Endothelial cell (in vitro differentiated cells): ENCODE measurements at places on chromosomes 5 and 9.

DNA sequence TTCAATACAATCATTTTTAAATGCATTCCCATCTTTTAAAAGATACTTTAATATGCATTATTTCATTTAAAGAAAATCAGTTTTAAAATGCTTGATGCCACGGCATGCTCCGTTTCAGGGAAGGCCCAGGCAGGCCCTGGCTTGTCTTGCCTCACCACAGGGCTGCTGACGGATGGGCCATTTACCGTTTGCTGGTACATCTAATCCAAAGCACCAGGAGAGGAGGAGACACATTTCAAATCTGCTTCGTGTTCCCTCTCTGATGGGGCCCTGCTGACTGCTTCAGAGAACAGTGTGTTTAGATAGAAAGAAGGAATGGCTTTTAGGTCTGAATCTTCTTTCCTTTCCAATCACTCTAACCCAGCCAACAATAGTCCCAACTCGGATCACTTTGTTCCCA, 185.2 kb downstream of the DCP2 start:
- no peak for DNase-seq

DNA sequence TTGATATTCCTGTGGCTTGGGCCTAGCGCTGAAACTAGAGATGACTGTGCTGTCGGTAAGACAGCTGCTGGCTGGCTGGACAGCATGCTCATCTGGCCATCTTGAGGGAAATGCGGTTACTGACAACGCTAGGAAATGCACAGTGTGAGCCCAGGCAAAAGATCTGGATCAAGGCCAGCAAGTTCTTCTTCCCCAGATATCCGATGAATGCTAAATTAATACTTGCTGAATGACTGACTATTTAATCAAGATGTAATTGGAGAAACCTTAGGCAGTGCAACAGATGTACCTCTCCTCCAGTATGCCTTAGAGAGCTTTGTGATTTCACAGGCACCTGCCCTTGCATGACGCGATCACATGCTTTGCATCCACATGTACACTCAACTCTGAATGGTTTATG, 659.1 kb downstream of the EFNA5 start:
- no peak for DNase-seq

GRCh38 chr5:165607026-165607425, 2101.6 kb downstream of the MAT2B start:
- no peak for DNase-seq

DNA sequence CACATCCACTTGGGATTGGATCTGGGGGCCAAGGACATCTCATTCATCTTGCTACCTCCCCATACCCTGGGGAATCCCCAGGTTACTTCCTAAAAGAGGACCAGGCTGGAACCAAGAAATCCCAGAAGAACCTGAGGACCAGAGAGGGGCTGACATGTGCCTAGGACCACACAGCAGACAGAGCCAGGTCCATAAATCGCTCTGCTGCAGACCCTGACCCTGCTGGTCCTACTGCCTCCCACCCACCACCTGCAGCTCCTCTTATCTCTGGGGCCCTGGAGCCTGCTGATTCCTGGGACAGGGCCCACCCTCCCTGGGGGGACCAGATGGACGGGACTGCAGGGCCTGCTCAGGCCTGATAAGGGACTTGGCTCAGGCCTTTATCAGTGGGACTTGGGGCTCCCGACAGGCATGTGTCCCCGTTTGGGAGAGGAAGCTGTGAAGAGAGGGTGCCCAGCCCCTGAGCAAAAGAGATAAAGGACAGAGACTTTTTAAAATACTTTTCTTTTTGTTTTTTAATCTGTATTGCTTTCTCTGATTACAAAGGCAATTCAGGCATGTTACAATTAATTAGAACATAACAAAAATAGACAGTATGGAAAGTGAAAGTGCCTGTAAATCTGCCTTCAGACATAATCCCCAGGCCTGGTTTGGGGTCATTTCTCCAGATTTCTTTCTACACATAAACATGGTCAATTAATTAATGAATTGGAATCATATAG, 101.3 kb upstream of the LARP1 start:
- no peak for DNase-seq

GRCh38 chr9:76292246-76292645, 102.0 kb downstream of the RFK start:
- no peak for DNase-seq

- DNase-seq: no peak
These were observed 177.4 kb downstream of the NSG2 start for GRCh38 chr5:174222891-174223290.

GRCh38 chr5:67004730-67005350, 191.8 kb downstream of the CD180 start:
- DNase-seq: no peak

GRCh38 chr9:90834828-90835595, 33.4 kb downstream of the SYK start:
- DNase-seq: no peak

- DNase-seq: no peak
These were observed 28.0 kb downstream of the NCS1 start for GRCh38 chr9:130200038-130200849.

DNA sequence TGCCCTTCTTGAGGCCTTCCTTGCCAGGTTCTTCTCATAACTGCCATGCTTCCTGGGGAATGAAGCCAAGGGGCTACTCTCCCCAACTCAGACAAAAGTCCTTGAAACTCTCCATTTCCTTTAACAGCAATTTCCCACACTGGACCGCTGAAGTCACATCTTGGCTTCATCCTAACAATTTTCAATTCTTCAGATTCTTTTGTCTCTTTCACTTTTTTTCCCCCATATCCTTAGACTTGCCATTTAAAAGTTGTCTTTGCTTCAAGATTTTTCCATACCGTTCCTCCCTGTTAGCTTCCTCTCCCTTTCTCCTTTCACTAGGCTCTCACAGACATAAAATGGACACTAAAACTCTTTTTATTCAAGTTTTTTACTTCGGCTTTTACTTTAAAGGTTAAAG, 93.1 kb upstream of the ITGA1 start:
- no peak for DNase-seq

GRCh38 chr5:64163135-64163534, 2.5 kb upstream of the RNF180 start:
- DNase-seq: no peak

GRCh38 chr9:69785757-69786156, 25.9 kb upstream of the PTAR1 start:
- no peak for DNase-seq

GRCh38 chr9:116692616-116693015, 5.5 kb downstream of the TRIM32 start:
- DNase-seq: no peak

DNA sequence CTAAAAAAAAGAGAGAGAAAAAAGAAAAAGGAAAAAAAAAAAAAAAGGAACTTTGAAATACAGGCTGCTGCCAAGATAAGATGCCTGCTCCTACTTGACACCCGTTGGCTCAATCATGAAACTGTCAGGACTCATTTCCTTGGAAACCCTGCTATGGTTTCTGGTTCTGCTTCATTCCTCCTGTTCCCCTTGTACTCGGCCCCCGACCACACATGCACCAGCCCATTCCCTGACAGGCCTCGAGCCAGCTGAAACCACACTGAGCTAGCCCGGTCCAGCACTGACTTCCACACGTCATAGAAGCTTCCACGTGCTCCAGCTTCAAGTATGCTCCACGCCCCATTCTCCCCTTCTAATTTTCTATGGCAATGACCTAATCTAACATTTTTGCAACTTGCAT, 93.2 kb downstream of the MYO10 start:
- DNase-seq: no peak

GRCh38 chr9:137556069-137556838, 4.6 kb downstream of the MRPL41 start:
- DNase-seq: no peak

DNA sequence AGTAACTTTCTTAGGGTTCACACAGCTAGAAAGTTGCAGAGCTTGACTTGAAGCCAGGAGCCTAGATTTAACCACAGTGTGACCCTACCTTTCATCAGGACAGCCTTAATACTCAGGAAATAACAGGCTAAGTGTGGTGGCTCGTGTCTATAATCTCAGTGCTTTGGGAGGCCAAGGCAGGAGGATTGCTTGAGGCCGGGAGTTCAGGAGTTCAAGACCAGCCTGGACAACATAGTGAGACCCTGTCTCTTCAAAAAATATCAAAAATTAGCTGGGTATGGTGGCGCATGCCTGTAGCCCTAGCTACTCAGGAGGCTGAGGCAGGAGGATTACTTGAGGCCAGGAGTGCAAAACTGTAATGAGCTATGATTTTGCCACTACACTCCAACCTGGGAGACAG, 681.1 kb downstream of the MAT2B start:
- DNase-seq: no peak

DNA sequence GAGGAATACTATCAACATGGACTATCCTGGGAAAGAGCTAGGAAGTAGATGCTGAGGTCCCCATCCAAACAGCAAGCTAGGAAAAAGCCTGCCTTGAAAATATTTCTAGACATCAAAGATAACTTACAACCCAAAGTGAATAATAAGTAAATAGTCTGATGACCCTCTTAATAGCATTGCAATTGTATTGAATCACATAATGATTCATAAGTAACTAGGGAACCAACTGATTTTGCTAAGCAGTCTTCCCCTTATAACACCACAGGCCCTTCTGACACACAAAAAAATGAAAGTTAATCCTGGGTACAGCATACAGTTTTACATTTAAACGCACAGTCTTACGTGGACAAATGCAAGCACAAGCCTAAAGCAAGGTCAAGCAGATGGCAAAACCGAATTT, 199.3 kb downstream of the RFK start:
- DNase-seq: no peak

DNA sequence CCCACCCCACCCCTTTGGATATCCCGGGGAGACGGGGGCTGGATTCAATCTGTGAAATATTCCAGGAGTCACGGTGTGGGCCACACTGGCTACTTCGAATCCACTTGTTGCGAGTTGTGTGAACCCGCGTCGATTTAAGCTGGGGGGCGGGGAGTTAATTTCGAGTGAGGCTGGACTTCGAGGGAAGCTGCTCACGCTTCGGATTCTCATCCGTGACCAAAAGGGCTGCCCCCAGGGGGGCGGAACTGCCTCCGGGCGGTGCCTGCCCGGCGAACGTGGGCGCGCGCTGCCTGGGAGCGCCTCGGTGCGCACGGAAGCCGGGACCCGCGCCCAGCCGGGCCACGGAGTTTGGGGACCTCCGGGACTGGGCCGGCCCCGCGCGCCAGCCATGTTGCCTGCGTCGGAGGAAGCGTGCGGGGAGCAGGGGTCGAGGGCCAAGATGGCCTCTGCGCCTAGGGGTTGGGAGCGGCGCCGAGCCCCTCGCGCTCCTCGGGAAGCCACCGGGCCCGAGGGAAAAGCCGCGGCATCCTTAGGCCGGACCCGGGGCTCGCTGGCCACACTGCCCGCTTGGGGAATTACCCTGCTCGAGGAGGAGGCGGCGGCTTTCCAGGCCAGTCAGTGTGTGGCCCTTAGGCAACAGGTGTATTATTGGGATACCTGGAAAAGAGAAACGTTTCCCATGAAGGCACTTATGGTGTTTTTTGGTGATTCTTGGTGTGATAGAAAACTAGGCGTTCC, 975 bp downstream of the OCLN start:
- DNase-seq: peak; percentile 38

DNA sequence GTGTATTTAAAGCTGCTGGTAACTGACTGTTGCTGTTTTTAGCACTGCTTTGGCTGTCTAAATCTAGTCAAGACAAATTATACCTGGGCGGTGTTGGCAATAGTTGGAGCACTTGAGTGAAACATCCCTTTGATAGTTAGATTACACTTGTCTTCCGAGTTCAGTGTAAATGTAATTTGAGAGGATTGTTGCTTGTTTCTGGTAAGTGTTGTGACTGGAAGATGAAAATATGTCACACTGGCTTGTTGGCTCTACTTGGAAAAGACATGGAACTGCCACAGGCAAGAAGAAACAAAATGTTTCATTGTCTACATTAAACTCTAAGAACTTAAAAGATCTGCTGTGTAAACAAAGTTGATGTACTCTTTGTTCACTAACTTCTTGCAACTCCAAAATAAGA, 49.2 kb upstream of the PTPRD start:
- no peak for DNase-seq

DNA sequence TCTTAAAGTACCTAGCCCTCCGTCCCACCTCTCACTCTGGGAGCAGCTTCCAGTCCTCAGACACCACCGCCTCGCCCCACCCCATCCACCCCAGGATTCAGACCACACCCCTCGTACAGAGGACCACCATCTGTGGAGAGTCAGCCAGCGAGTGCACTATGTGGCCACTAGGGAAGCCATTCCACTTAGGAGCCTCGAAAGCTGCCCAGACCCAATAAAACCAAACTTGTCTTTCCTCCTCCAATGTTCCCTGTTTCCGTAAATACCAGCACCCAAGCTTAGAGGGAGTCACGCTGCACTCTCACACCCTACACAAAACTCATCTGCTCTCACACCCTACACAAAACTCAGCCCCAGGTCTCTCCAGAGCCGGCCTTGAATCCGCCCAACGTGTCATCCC, 1.9 kb downstream of the GCNT4 start:
- DNase-seq: peak; percentile 38

DNA sequence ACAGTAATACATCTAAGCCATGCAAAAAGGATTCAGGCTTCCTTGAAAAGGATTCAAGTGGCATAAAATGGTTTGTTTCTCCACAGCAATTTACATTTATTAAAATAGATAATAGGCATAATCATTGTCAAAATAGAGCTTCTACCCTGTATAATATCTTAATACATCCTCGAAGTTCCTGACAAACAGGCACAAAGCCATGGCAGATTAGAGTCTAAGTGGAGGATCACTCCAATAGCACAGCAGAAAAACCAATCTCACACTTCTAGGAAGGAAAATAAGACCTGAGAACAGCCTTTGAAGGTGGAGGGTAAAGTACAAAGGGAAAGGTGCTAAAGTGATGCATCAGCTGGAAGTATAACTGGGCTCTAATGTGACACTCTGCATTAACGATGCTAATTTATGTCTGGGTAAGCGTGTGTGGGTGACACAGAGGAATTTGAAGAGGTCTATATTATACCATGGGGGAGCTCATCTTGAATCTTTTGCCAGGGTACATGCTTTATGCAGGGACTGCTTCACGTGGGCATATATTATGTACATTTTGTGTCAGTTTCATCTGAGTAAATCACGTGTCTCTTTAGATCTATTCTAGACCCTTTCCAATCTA, 28.8 kb downstream of the PPP2R2B start:
- no peak for DNase-seq

DNA sequence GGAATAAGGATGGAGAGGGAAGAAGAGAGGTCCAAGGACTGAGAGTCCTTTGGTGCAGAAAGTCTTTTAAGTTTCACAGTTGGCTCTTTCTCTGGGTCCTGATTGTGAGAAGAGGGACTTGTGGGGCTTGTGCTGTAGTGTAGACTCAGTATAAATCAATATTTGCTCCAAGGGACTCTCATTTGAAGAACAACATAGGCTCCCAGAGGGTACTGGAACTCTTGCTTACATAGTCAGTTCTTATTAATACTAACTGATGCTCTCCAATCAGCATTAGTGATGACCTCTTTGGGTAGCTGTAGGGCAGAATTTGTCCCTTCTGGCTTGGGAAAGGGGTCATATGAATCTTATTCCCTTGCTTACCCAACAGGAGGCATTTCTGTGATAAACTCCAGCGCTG, 62.5 kb upstream of the CXCL14 start:
- DNase-seq: no peak

GRCh38 chr5:151295791-151296477, 7.6 kb downstream of the SLC36A3 start:
- no peak for DNase-seq
